ENCODE measurements at places on chromosomes 13 and 19.

DNA sequence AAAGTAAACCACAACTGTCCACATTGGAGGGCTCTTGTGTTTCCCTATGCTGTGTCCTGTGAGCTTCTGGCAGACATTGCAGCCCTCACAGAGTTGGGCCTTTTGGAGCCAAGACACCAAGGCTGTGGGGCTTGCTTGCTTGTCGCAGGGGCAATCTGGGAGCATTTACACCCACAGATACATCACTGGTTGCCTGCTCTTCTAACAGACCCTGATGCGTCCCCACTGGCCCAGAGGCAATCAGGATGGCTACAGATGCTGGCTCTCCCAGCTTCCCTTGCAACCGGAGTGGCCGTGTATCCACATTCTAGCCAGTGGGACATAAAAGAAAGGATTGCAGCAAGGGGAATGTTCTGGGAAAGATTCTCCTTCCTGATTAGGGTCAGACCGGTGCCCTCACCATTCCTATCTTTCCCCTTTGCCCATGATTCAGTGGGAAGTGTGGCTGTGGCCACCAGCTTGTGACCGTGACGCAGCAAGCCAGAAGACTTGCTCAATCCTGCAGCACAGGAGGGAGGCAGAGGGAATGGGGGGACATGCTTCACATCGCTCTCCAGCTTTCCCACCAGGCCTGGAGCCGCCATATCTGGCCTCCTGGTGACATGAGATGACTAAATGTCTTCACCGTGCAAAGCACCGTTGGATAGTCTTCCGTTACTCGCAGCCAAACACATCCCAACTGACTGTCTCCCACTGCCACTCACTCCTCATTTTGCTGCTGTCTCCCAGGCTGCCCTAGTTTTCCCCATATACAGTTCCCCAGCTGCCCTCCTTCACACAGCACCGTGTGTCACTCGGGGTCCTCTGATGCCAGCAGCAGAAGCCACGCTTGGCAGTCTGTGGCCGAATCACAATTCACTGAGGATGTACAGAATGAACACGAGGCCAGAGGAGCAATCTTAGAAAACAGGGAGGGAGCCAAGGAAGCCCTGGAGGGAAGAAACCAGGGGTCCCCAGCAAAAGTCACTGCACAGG lies 151.0 kb downstream of the DPF1 start:
- no peak for DNase-seq

DNA sequence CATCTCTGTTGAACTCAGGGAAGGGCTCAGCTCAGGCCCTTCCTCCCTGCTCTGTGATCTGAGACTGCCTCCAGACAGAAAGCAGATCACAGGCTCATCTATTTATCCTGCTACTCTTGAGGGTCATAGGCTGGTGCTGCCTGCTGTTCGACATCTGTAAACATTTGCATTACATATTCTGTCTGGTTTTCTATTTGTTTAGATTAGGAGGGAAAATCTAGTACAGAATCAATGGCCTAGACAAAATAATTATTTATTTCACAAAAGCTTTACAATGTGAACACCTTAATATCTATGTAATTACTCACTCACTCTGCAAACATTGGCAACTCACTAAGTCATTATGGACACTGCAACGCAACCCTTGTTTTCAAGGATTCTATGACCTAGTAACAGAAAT lies 43.0 kb downstream of the CEP89 start:
- DNase-seq = no peak

DNA sequence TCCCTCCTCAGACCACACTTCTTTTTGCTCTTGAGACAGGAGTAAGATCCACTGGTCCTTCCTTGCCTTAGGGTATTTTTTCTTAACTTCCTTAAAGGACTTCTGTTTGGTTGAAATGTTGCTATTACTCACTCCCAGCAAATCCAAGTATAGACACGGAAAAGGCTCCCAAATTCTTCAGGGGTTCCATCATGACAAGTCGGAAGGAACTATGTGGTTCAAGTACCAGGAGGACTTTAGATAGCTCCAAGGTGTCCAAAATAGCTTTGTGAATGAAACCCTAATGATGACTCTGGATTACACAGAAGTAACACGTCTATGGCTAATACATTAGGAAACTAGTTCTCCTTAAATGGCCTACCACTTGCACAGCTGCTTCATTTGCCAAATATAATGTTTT lies 238.7 kb downstream of the KCTD12 start:
- DNase-seq = peak; percentile 36

GRCh38 chr13:28655561-28655960 lies 3.4 kb upstream of the POMP start:
- peak; percentile 80 for DNase-seq

GRCh38 chr19:10682397-10683063 lies 18.7 kb upstream of the QTRT1 start:
- no peak for DNase-seq

- DNase-seq = no peak
Observed at GRCh38 chr13:40316301-40316700, 350.1 kb downstream of the FOXO1 start.

DNA sequence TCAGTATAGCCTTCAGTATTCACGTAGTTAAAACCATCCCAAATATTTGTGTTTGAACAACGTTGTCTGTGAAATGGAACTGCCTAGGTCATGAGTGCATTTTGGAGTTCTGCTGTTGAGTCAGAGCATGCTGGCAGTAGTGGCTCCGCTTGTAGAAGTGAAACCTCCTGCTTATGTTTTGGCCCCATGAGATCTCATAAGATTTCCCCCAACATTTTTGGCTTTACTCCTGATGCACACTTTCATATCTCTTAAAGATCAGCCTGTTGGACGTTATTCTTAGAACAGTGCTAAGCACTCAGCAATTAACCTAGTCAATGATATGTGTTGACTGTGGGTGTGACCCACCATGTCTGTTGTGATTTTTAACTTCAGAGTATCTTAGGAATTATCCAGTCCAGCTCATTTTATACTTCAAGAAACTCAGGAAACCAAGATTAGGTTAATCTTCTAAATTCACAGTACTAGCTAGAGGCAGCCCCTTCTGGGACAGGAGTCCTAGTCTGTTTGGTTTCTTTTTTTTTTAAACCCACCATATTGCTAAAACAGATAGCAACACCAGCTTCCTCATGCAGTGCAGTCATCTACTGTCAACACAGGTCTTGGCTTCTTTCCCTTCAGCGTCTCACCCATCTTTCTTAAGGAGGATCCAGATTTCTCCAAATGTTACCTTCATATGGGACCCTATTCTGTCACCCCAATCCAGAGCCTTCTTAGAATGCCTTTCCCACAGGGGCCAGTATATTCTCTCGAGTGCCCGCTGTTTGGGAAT lies 26.2 kb downstream of the RAP2A start:
- no peak for DNase-seq

DNA sequence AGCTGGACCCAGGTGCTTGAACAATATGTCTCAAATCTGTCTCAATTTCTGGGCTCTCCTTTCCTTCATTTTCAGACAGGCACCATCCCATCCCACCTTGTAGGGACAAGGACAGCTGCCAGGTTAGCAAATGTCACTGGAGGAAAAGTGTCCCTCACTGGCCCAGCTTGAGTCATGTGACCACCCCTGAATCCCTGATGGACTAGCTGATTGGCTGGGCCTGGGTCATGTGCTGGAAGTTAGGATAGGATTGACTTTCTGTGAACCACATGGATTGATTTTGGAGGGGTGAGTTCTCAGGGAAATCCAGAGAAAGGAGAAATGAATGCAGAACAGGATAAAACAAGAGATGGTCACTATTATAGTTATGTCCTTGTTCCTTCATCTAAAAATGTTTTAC lies 28.2 kb upstream of the FXYD3 start:
- no peak for DNase-seq

DNA sequence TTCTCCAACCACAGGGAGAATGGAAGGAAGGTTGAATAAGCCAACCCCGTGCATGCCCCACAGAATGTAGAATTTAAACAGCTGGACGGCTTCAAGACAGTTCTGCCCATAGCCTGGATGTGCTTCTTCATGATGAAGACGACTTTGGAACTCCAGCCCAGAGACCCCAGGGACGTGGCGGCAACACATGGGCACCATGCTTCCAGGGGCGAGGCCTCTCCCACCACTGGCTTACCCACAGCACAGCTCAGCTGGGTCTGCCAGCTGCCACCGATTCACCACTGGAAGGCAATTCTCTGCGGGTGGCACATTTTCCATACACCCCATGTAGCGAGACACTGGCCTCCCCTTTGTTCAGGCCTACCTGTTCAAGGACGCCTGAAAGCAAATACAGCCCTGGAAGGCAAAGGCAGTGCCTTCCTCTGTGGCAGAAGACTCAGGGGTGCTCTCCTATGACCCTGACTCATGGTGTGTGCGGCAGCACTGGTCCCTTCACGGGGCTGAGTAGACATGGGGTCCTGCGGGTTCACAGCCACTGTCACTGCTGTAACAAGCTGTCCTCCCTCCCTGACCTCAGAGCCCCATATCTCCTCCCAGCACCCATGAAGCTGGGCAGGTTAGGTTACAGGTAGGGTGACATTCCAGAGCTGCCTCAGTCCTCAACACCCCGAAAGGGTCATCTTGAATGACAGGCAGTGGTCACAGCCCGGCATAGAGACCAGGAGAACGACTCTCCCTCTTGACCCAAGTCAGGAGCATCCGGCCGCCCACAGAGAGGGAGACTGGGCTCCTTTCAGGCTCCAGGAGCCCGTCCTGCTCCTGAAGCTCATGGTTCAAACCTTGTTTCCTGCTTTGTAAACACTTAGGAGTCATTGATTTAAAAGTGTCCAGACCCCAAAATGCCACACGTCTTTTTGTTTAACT lies 72.7 kb downstream of the SPACA7 start:
- DNase-seq = no peak

DNA sequence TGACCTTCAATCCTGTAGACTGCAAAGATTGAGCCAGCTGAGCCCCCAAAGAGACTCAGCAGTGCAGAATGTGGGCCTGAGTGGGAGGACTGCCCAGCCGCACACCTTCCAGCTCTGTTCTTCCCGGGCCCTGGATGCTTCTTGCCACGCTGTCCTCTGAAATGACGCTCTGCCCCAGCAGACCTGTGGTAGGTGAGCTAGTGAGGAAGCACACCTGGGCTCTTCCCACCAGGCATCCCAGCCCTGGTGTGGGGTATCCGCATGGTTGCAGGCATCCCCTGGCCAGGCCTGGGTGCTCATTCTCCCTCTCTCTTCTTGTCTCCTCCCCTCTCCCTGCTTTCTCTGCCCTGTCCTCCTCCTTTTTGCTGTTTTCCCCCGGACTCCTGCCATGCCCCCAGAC lies 9.8 kb upstream of the MZF1 start:
- DNase-seq = no peak

DNA sequence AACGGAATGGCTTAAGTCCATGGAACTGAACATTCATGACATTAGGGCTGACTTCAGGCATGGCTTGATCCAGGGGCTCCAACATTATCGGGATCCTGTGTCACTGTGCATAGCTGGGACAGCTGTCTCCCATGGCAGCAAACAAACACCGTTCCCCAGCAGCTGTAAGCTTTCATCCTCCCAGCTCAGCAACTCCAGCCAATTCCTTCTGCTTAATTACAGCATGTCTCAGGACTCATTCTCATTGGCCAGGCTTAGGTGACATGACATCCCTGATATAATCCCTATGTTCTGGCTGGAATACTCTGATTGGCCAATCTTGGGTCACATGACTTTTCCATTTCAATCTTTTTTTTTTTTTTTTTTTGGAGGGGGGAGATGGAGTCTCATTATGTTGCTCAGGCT lies 10.9 kb upstream of the TLE5 start:
- peak; percentile 53 for DNase-seq

- no peak for DNase-seq
Observed at GRCh38 chr13:71587817-71588216, 279.2 kb downstream of the DACH1 start.

- no peak for DNase-seq
Observed at GRCh38 chr19:40398417-40399131, 8.6 kb upstream of the HIPK4 start.

GRCh38 chr13:98476538-98476966 lies 100.4 kb downstream of the STK24 start:
- peak; percentile 77 for DNase-seq

- DNase-seq = peak; percentile 24
Observed at GRCh38 chr13:71866335-71867130, 471 bp downstream of the DACH1 start.

DNA sequence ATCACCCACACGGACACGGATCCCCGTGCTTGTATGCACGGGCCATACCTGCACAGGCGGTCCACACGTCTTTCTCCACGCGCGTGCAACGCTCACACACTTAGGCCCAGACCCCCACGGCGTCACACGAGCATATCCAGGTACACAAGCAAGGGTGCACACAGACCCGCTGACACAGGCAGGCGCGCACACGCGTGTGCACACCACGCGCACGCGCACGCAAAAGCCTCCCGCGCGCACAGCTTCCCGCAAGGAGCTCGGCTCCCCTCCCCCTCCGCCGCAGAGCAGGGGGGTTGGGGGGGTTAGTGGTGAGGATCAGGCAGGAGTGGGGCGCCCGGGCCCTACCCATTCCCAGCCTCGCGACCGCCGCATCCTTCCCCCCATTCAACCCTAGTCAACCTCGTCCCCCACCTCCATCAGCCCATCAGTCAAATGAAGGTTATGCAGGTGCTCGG lies 407 bp downstream of the RAB3A start:
- DNase-seq = peak; percentile 39

DNA sequence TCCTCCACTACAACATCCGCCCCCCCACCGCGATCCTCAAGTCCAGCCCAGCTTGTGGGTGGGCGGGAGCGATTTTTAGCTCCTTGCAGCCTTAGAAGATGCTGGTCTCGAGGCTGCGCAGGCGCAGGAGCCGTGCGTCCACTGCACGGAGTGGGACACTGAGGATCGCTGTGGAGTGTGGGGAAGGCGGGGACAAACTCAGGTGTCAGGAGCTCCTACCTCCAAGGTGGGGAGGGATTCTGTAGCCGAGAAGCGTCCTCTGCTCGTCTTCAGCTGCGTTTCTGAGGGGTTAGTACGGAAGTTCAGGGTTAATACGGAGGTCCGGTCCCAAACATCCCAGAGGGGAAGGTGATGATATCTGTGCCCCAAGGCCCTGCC lies at the start of gene RTBDN:
Gene RTBDN (minus strand): TSS at position 14 of the 378 bp plus-strand sequence. CDS start 4,600 bp downstream, outside the sequence.
- no peak for DNase-seq

DNA sequence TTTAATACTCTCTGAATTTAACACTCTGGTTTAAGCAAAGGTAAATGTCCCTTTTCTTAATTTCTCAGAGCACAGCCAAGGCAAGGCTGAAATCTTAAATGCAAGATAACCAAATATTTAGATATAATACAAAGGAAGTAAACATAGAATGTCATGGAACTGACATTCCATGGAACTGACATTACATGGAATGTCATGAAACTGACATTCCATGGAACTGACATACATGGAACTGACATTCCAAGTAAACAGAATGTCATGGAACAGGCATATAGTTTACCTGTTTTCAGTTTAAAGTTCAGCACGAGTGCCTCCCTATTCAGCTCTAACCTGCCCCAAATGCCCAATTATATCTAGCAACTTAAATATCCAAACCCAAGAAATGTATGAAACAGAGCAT lies 21.8 kb downstream of the FGF14 start:
- DNase-seq = no peak

- no peak for DNase-seq
Observed at GRCh38 chr13:101612735-101613134, 160.3 kb downstream of the ITGBL1 start.

DNA sequence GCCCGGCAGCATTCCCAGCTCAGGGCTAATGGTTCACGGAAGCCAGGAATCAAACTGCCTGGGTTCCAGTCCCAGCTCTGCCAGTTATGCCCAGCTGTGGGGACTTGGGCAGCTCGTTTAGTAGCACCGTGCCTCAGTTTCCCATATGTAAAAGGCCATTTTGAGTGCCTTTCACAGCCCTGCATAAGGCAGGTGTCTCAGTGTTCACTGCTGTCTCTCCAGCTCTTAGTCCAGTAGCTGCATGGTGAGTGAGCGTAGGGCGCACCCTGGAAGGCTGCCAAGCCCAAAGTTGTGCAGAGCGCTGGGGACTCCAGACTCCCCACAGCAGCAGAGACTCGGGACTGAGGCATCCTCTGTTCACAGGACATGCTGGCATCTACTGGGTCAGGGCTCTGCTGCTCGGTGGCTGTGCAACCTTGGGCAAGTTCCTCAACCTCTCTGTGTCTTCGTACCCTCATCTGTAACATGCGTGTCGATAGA lies 5.5 kb downstream of the RPL28 start:
- no peak for DNase-seq
